ENCODE measurements at places on chromosomes 12 and 14.

- DNase-seq, result no peak
These were observed 31.1 kb downstream of the IRF2BPL start for GRCh38 chr14:76997257-76997970.

DNA sequence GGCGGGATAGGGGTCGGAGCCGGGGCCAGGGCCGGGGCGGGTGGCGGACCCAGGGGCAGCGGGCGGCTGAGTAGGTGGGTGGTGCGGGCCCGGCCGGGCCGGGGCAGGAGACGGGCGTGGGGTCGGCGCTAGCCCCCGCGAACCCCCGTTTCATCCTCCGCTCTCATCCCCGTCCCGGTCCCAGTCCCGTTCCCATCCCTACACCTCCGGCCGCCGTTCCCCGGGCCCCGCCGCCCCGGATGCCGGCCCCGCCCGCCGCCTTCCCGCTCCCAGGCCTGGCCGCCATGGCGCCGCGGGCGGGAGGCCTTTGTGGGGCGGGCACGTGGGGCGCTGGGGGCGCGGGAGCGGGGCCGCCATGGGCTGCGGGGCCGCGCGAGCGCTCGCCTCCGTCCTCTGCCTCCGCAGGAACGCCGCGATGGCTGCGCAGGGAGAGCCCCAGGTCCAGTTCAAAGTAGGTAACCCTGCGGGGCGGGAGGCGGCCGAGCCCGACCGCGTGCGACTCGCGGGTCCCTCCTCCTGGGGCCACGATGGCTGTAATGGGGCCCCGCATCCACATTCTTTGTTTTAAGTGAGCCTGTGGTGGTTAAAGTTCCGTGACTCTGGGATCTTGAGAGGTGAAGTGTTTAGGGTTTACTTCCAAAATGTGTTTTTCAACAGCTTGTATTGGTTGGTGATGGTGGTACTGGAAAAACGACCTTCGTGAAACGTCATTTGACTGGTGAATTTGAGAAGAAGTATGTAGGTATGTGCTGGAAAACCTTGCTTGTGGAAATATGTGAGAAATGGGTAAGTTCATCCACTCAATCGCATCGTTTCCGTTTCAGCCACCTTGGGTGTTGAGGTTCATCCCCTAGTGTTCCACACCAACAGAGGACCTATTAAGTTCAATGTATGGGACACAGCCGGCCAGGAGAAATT lies 572 bp downstream of the RAN start:
- DNase-seq, result no peak

DNA sequence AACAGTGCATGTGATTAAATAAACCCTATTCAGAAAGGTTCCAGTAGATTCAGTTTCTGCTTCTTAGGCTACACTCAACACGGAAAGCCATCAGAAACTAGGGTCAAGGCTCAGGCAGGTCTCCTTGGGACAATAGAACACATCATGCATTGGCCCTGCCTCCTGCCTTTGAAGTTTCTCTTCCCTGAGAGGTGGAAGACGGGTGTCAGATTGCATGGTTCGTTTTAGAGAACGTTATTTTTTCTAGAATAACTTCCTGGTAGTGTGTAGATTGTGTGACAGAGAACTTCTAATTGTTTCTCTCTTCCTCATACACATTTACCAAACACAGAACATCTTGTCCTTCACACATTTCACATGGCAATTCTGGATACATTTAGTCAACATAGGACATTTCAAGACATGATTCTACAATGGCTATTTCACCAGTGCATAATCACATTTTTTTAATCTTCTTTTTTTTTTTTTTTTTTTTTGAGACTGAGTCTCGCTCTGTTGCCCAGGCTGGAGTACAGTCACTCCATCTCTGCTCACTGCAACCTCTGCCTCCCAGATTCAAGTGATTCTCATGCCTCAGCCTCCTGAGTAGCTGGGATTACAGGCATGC lies 106.6 kb upstream of the AMN1 start:
- DNase-seq, result no peak

DNA sequence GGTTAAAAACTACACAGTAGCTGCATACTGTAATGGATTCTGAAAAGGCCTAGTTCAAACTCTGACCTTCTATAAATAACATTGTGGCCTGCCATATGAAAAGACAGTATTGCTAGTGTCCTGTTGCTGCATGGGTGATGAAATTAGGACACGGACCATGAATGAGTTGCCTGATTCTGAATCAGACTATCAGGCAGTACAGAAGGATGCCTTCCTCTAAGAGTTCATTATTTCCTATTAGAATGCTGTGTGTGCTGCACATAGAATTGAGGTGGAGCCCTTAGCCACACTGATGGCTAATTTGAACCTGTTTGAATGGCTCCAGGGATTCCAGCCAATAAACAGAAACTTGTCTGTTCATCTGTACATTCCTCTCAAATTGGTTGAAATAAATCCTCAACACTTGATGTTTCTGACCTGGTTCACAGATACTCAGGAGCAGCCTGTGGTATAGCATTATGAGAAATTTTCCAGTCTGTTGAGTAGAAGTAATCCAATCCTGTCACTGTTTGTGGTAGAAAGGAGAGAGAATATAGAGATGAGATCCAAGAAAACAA lies 483.2 kb downstream of the APAF1 start:
- no peak for DNase-seq

DNA sequence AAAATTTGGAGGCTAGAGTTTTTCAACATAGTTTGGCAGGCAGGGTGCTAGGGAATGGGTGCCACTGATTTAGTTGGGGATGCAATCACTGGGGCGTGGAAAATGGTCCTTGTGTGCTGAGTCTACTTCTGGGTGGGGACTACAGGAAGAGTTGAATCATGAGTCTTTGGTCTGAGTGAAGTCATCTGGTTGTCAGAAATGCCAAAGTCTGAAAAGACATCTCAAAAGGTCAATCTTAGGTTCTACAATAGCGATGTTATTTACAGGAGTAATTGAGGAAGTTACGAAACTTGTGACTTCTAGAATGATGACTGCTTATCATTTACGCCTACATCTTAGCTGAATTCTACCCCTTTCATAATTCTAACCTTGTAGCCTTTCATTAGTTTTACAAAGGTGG lies 209.1 kb downstream of the NUBPL start:
- no peak for DNase-seq

- no peak for DNase-seq
These were observed 124.4 kb downstream of the DAD1 start for GRCh38 chr14:22464422-22465142.

- DNase-seq, result no peak
These were observed 316.2 kb downstream of the NPAS3 start for GRCh38 chr14:33254861-33255395.

GRCh38 chr12:42261708-42262107 lies 23.7 kb upstream of the YAF2 start:
- DNase-seq, result no peak

DNA sequence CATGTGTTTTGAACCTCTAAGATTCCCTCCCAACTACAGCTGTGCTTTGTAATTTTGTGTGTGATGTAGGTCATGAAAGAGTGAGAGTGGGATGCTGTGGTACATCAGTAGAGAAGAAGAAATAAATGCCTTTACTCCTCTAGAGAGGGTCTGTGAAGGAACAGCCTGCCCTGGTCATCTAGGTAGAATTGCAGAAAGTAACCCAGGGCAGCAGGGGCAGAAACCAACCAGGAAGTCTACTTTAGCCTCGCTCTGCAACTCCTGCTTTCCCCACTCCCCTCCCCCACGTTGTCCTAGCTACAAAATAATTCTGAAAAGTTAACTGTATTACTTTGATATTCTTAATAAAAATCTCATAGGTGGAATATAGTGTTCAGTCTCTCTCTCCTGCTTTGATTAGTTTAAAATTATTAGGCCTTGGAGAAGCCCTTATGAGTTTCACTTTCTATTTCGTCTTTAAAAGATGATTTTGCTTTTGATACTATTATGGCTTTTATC lies 7.5 kb downstream of the TBK1 start:
- DNase-seq, result no peak

DNA sequence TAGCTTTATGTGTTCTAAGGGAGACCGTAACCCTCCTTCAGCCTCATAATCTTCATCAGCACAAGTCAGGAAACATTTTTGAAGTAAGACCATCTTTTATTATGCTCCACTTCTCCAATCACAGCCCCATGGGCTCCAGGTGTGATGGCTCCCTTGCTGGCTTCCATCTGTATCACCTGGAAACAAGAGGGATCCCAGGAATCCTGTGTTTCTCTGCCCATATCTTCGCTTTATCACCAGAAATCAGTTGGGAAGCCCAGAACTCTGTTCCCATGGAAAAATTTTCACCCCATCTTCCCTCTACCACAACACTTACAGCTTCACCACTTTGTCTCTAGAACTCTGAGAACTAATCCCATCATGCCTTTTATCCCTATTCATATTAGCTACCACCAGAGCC lies 68.3 kb downstream of the METTL25 start:
- DNase-seq, result no peak

GRCh38 chr14:103123634-103124500 lies 606 bp downstream of the TNFAIP2 start:
- DNase-seq, result no peak

DNA sequence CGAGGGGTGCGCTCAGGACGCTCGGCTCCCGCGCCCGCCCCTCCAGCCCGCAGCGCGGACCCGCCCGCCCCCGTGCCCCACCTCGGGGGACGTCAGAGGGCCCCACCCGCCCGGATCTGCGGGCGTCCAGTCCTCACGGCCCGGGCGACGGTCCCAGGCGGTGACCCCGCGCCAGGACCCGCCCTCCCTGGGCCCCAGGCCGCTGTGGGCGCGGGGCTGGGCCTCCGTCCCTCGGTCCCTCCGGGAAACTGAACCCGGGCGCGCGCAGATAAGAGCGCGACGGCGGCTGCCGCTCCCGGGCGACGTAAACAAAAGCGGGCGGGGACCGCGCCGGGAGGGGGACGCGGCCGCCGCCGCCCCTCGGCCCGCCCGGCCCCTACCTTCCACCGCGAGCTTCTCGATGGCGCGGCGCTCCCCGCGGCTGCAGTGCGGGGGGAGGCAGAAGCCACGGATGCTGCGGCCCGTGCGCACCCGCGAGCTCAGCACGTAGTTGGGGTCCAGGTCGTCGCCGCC lies 1.1 kb downstream of the CKB start:
- DNase-seq, result no peak

- DNase-seq, result no peak
These were observed 36.3 kb upstream of the PPM1A start for GRCh38 chr14:60212503-60213371.

- DNase-seq, result no peak
These were observed 5.8 kb downstream of the TNS2 start for GRCh38 chr12:53055471-53056266.

DNA sequence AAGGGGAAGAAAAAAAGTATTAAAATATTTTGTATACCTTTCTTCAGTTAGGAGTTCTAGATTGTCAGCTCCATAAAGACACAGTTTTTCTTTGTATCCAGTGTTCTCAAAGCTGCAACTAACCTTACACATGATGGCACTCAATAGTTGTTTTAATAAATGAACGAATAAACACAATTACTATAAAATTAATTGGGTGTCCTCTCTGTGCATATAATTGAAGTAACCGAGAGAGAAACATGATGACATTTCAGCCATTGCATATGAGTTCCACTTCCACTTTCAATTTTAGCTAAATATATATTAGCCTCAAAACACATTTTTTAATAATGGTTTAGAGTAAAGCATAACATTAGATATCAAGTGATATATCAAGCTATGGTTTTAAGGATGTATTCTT lies 671.2 kb downstream of the LRFN5 start:
- DNase-seq, result no peak

DNA sequence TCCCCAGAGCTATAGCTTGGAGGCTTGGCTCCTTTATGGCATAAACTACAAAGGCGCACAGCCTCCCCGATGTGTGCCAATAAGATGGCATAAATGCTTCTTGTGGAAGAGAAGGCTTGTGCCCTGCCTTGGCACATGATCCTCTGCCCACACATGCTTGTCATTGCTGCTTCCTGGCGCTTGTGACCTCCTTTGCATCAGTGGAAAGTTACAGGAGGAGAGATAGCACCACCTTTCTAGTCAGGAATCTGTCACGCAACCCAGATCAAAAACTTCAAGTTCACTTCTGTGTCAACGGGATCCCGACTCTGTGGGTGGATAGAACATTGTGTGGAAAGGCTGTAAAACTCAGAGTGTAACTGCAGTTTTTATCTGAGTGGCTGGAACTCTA lies 183.8 kb upstream of the HIF1A start:
- no peak for DNase-seq

DNA sequence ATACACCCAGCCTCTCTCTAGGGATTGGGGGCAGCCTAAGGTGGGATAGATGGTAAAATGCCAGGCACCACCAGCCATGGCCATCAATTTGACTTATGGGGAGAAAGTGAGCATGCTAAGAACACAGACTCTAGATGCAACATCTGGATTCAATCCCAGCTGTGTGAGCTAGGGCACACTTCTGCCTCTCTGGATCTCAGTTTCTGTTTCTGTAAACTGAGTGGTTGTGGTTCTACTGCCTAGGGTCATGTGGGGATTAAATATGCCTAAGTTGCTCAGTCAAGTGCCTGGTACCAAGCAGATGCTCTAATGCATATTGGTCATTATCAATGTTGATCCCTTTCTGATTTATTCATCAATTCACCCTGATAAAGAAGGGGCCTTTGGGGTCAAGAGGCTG lies 12.6 kb upstream of the OAS1 start:
- DNase-seq, result no peak

- DNase-seq, result no peak
These were observed 41.6 kb downstream of the GNPTAB start for GRCh38 chr12:101789171-101789570.

GRCh38 chr12:113456199-113456598 lies 15.5 kb downstream of the LHX5 start:
- no peak for DNase-seq

GRCh38 chr14:74403619-74404417 lies 22.2 kb downstream of the SYNDIG1L start:
- DNase-seq, result no peak

DNA sequence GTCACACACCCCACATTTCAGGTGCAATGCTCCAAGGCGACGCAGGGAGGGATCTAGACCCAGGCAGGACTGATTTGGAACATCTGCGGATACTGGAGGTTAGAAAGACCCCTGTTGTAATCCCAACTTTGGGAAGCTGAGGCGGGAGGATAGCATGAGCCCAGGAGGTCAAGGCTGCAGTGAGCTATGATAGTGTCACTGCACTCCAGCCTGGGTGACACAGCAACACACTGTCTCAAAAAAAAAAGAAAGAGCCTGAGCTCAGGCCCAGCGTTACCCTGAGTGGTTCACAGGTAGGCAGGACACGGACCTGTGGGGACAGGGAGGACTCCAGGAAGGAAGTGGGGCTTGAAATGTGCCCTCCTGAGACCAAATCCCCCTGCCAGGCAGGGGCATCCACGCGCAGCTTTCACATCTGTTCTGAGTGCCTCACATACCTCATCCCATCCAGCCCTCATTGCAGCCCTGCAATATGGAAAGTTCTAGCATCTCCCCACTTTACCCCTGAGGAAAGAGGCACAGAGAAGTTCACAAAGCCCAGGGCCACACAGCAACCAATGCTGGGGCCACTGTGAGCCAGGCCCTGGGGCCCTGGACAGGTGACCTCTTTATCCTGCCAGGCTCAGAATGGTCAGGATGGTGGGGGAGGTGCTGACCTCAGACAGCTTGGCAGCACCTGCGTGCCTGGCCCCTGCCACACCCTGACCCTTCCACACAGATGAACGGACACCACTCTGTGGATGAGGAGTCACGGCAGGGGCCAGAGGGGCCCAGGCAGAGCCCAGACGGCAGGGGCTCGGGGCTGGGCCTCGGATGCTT lies 34.1 kb downstream of the CCDC85C start:
- no peak for DNase-seq

GRCh38 chr12:120944645-120945217 lies 33.6 kb upstream of the HNF1A start:
- DNase-seq, result peak; percentile 9

- DNase-seq, result no peak
These were observed 1.5 kb downstream of the BATF start for GRCh38 chr14:75523771-75524171.

- DNase-seq, result no peak
These were observed 106.7 kb downstream of the MYF5 start for GRCh38 chr12:80823393-80823792.
